ENCODE measurements at places on chromosomes 7 and 10. TPM values are rescaled to one million over a fixed set of nuclear protein-coding genes. Genes with fewer than 3 reads are reported as not detected.

CLRN3 gene
- polyA plus RNA-seq = not detected

GRCh38 chr10:44902941-44903545 lies 8.1 kb upstream of the TMEM72 start:
- DNase-seq = no peak

DNA sequence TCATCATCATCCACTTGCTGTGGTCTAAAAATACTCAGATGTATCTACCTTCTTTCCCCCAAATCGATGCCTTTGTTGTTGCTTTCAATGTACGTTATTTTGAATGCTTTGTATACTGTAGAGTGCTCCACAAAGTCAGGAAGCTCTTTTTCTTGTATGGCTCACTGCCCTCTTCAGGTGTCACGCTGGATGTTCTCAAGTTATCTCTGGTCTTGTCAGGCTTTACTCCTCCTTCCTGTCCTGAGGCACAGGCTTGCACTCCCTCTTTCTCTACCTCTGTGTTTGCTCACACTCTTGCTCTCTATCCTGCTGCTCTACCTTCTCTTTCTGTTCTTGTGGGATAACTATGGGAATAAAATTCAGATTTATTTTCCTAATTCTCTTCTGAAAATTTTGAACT lies 381.3 kb downstream of the NRG3 start:
- DNase-seq = no peak

DNA sequence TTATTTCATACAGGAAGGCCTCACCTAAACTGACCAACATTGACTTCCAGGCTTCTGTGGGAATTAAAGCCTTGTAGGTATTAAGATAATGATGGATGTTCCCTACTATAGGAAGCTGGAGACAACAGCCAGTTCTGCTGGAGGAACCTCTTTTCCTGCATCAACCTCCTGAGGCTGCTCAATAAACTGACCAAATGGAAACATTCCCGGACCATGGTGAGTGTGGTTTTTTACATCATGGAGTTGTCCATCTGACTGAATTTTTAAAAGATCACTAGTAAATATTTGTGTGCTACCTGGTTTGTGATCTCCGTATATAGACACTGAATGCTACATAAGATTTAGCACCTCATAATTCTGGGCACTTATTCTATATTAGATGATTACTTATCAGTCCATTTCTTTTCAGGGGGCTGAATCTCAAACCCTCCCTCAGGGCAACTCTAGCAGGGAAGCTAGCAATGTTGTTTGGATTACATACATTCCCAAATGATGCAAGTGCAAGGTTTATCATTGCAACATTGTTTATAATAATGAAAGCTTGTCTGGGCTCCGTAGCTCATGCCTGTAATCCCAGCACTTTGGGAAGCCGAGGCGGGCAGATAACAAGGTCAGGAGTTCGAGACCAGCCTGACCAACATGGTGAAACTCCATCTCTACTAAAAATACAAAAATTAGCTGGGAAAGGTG lies 21.5 kb upstream of the SMKR1 start:
- no peak for DNase-seq

RBP4 gene
- polyA plus RNA-seq = not detected
